Anterior cingulate cortex (tissue), 58 donors: ENCODE measurements at places on chromosomes 3 and 15.

GRCh38 chr15:72368325-72368724 is 7.5 kb downstream of the HEXA start:
- DNase-seq: no peak

GRCh38 chr15:70466305-70466704 is 297.1 kb downstream of the UACA start:
- DNase-seq: no peak

- DNase-seq: no peak
Measured at GRCh38 chr3:164326714-164327113, 751.6 kb downstream of the SI start.

GRCh38 chr3:10515396-10515795 is 10.0 kb upstream of the ATP2B2 start:
- no peak for DNase-seq

DNA sequence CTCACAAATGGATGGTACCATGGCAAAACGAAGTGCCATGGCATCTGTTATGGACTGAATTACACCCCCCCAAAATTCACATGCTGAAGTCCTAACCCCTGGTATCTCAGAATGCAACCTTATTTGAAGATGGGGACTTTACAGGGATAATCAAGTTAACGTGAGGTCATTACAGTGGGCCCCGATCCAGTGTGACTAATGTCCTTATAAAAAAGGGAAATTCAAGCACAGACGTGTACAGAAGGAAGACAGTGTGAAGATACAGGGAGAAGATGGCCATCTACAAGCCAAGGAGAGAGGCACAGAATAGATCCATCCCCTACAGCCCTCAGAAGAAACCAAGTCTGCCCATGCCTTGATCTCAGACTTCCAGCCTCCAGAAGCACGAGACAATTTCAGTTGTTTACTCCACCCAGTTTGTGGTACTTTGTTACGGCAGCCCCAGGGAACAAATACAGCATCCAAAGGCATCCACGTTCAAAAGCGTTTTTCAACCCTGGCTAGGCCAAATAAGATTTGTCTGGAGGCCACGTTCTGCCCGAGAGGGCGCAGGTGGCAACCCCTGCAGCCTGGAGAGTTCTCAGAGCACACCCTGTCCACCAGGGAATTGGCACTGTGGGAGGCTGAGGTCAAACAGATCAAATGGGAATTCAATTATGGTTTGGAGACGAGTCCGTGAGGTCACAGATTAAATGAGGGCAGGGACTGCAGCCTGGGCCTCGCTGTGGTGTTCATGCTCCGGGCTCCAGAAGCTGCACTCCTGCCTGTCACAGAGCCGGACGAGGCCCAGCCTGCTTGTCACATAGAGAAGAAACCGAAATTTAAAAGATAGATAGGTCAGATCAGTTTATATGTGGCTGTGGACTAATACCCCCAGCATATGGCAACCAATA is 494.8 kb downstream of the SHQ1 start:
- no peak for DNase-seq

DNA sequence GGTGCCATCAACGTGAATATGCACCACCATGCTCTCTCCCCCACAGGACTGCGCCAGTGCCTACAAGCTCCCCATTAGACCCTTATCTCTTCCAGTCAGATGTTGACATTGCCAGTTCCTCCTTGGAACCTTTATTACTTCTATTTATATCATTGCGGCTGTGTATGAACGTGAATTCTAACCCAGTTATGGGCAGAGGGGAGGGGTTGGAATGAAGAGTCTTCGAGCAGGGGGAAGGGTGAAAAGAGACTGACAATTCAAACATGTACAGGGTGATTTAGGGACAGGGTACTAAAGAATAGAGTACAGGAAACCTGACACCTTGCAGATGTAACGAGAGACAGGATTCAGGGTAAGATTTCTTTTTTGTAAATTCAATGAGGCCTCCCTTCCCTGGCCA is 41.8 kb upstream of the ST6GAL1 start:
- DNase-seq: no peak

DNA sequence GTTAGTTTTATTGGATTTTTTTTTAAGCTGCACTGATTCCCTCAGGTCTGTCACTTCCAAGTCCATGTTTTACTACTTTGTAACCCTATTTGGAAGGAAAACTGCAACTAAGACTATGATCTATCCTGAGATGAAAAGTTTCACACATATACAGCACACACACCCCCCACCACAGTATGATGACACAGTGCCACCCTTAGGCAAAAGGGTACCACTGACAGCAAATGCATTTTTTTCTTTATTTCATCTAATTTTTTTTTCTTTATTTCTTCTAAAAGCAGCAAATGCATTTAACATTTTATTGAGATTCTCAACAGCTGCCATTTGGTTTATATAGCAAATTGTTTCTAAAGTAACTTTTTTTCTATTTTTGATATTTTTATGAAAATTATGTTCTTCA is 21.2 kb downstream of the NGRN start:
- no peak for DNase-seq

DNA sequence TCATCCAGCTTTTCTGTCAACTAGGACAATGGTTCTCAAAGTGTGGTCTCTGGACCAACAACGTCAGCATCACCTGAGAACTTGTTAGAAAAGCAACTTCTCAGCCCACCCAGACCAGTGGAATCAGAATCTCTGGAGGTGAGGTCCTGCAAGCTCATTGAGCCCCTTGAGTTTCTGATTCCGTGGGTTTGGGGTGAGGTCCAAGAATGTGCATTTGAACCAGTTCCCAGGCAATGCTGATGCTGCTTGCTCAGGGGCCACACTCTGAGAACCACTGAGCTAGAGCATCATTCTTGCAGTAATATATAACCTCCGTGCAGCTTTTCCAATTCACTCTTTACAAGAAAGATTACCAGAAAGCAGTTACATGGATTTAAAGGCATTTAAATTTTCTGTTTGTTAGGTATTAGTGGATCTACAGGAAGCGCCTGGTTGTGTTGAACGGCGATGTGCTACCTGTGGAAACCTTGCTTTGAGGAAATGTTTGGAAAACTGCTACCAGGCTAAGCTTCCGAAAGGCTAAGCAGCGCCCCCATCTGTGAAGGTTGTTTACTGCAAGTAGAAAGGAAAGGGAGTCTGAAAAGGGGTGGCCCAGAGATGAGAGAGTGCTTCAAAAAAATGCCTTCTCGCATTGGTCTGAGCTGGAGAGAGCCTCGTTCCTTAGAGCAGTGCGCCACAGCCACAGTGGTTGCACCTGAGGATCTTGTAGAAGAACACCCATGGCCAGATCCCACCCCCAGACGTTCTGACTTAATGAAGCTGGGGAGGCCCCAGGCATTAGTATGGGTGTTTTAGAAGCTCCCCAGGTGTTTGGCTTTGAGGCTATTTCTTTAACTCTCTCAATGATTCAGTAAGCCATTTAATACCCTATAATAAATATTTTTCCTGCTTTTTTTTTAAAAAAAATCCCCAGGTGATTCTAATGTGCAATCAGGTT is 50.0 kb downstream of the RLBP1 start:
- DNase-seq: no peak

- DNase-seq: no peak
Measured at GRCh38 chr15:72554471-72555425, 80.6 kb downstream of the ARIH1 start.

- no peak for DNase-seq
Measured at GRCh38 chr15:40746916-40747418, 8.1 kb downstream of the RMDN3 start.

DNA sequence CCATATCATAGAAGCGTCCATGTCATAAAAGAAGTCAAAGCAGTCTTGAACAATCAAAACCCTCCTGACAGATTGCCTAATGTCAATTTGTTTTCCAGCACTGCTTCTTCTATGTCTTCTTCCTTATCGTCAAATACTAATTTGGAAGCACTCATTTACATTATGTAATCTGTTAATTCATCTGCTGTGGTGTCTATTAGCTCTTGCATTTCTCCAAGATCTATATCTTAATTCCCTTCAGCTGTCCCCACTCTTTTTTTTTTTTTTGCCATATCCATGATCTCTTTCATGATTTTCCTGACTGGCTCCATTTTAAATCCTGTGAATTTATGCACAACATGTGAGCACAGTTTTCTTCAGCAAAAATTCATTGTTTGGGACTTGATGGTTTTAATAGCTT is 560.5 kb upstream of the ARPP21 start:
- DNase-seq: no peak

- no peak for DNase-seq
Measured at GRCh38 chr3:14406336-14406735, 3.9 kb downstream of the SLC6A6 start.

DNA sequence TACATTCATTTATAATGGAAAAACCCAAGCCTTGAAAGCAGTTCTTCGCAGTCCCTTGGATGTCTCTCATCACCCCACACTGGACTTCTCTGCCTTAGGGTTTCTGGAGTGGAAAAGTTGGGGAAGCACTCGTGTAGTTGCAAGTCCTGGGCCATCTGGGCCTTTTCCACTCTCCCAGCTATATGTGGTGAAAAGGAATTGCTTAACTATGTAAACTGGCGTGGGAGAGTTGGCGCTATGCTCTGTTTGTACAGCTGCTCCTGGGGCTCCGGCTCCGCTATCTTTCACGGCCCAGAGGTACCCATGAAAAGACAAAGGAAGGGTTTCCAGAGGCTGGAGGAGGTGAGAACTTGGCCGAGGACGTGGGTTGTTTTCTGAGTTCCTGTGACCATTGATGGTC is 81.1 kb upstream of the MYZAP start:
- DNase-seq: no peak

GRCh38 chr3:135136361-135137100 is 341.5 kb downstream of the EPHB1 start:
- DNase-seq: no peak

- no peak for DNase-seq
Measured at GRCh38 chr3:172258624-172259023, 189.6 kb downstream of the GHSR start.

DNA sequence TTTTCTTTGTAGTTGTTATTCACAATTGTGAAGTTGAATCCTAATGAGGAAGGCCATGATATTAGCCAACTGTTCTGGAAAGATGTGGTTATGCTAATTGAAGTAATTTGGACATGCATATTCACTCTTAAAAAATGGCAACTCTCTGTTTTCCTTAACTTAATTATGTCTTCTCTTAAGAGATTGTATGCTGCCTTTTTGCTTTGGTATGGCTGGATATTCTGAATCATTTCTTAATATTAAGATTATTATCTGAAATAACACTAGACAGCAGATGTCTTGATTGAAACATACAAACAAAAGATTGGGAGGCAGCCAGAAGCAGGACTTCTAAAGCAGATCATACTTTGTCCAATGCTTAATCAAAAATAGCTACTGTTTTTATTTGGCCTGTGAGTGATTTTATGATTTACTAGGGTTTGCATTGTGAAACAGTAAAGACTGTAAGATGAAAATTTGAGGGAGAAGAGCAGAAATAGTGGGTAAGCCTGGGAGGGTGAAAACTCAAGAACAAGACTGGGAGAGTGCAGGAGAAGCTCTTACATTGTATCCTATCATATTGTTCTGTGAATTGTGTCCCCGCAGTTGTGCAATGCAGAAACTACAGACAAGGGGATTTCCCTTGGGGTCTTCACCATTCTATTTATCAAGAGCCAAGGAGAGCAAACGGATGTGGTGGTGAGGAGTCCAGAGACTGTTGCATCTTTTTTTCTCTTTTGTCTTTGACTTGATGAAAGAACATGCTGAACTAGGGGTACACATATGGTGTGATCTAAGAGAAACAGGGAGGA is 554.8 kb downstream of the TUSC7 start:
- DNase-seq: no peak

DNA sequence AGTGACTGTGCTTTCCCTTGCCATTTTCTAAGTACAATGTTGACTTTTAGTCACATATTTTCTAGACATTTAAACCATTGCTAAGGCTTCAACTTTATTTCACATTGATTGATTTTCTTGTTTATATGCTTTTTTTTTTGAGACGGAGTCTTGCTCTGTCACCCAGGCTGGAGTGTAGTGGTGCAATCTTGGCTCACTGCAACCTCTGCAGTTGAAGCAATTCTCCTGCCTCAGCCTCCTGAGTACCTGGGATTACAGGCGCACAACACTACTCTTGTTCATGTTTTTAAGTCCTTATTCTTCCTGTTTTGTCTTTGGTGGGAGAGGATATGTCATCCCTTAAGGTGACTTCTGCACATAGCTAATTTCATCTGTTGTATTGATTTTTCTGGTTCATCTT is 74.9 kb upstream of the LRRFIP2 start:
- no peak for DNase-seq

DNA sequence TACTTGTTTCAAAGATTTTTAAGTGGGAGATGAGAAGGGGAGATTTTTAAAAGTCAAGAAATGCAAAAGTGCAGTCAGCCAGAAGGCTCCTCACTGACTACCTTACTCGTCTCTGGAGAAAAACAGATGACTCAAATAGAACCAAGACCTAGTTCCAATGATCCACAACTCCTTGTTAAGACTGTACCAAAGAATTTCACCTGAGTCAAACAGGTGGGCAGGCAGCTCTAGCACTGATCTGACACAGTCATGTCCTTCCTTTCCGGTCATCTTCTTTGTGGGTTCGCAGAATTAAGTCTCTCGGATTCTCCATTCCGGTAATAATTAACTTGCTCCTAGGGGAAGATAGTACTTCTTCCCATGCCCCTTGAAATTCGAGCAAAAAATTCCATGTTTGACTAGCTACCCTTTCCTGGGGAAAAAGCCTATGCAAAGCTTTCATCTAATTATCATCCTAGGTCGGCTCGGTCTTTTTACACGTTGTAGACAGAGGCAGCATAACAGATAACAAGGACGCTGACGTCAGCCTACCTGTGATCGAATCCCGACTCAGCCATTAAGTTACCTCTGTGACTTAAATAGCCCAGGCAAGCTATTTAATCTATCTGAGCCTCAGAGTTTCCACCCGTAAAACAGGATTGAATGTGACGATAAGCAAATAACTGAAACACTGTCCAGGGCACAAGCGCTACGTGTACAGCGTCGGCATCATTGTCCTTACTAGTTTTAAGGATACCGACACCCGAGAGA is 758 bp downstream of the SELENOK start:
- no peak for DNase-seq

DNA sequence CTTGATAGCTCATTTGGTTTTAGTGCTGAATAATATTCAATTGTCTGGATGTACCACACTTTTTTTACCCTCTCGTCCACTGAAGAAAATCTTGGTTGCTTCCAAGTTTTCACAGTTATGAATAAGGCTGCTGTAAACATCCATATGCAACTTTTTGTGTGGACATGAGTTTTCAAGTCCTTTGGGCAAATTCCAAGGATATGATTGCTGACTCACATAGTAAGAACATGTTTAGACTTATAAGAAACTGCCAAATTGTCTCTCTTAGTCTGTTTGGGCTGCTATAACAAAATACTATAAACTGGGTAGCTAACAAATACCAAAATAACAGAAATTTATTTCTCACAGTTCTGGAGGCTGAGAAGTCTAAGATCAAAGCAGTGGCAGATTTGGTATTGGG is 59.5 kb upstream of the TNFSF10 start:
- no peak for DNase-seq
